EH (cell line): ENCODE measurements at places on chromosomes 13 and 19.

DNA sequence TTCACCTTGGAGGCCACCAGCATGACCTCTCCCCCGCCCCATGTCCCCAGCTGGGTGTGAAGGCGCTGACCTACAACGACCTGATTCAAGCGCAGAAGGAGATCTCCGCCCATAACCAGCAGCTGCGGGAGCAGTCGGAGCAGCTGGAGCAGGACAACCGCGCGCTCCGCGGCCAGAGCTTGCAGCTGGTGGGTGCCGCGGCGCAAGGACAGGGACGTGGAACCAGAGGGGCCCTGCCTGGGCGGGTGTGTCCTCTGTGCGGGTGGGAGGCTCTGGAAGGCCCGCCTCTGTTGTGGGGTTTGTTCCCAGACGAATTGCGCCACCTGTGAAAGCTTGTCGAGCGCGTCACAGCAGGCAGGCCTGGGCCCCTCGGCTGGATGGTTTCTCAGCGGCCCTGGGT, 22.3 kb downstream of the PLEKHJ1 start:
- no peak for DNase-seq

- peak; percentile 89 for DNase-seq
Observed at GRCh38 chr13:30125422-30126073, 181.8 kb downstream of the KATNAL1 start.

DNA sequence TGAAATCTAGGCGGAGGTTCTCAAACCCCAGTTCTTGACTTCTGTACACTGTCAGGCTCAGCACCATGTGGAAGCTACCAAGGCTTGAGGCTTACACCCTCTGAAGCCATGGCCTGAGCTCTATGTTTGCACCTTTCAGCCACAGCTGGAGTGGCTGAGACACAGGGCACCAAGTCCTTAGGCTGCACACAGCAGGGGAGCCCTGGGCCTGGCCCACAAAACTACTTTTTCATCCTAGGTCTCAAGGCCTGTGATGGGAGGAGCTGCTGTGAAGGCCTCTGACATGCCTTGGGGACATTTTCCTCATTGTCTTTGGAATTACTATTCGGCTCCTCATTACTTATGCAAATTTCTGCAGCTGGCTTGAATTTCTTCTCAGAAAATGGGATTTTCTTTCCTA, 503.2 kb upstream of the PCDH20 start:
- no peak for DNase-seq

GRCh38 chr13:49494645-49495044, 1.1 kb upstream of the PHF11 start:
- no peak for DNase-seq

DNA sequence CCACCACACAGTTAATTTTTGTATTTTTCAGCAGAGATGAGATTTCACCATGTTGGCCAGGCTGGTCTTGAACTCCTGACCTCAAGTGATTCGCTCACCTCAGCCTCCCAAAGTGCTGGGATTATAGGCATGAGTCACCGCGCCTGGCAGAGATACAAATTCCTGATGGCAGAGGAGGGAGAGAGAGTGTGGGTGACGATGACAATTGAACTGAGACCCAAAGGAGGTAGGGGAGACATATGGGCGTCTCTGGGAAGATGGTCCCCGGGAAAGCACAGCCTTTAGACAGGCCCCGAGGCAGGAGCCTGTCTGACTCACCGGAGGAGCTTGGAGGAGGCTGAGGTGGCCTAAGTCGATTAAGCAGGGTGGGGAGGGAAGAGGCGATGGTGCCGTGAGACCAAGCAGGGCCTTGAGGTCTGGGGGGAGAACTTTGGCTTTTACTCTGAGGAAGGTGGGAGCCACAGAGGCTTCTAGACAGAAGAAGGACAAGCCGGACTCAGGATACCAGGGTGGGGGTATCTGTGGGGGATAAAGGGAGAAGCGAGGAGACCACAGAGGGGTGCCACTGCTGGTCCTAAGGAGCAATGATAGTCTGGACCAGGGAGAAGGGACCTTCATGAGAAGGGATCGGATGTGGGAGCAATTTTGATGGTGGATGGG, 38.2 kb downstream of the ARRDC2 start:
- DNase-seq, result peak; percentile 95

- no peak for DNase-seq
Observed at GRCh38 chr19:33300894-33301143, 1.5 kb downstream of the CEBPA start.

GRCh38 chr13:98144027-98144741, 1.3 kb downstream of the FARP1 start:
- DNase-seq, result peak; percentile 69

GRCh38 chr13:94902722-94903407, 190.5 kb upstream of the SOX21 start:
- no peak for DNase-seq
